Spinal cord (tissue), 10 donors: ENCODE measurements at places on chromosomes 4 and X. TPM values are rescaled to one million over a fixed set of nuclear protein-coding genes. Genes with fewer than 3 reads are reported as not detected.

Gene BRS3
- 0.51 TPM for polyA plus RNA-seq

Gene NCAPG
- polyA plus RNA-seq, result 15.4 TPM

Gene MGAT4D
- polyA plus RNA-seq, result not detected

Gene CENPE
- polyA plus RNA-seq, result 4.0 TPM

Gene GYPE
- polyA plus RNA-seq, result 2.7 TPM

Gene FAAH2
- 4.7 TPM for polyA plus RNA-seq

Gene CYLC1
- not detected for polyA plus RNA-seq

Gene RBMX
- 239 TPM for polyA plus RNA-seq

Gene CC2D2A
- polyA plus RNA-seq, result 34.7 TPM

Gene SPANXN4
- polyA plus RNA-seq, result not detected

Gene NUDT10
- 25.5 TPM for polyA plus RNA-seq

Gene TEX13C
- polyA plus RNA-seq, result 0.06 TPM

Gene BGN
- 136 TPM for polyA plus RNA-seq

Gene PABPC5
- polyA plus RNA-seq, result 7.1 TPM

DNA sequence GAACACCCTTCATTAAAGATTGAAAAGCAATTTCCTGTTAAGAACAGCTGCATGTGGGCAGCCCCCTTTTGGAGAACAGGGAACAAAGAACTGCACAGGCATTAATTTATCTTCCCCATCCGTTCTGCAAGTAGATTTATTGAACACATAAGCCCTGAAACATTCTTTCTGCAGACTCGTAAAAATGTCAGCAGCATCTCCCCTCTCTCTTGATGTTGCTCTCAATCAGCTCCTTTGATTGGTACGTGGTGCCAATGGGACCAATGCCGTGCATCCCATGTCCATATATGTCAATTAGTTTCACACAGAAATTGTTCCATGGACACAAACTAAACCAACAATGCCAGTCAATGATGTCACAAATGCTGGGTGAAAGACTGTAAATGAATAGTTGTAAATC, 228.5 kb upstream of the RASGEF1B start:
- no peak for DNase-seq
- H3K4me3 ChIP-seq, result no peak overlapping the region
- no peak overlapping the region for H3K27ac ChIP-seq
- H3K36me3 ChIP-seq, result no peaks in the 10 kb centered on the region
- no peaks in the 10 kb centered on the region for H3K27me3 ChIP-seq

GRCh38 chr4:11072463-11072862, 356.2 kb downstream of the HS3ST1 start:
- no peak overlapping the region for H3K27ac ChIP-seq
- no peak for DNase-seq

DNA sequence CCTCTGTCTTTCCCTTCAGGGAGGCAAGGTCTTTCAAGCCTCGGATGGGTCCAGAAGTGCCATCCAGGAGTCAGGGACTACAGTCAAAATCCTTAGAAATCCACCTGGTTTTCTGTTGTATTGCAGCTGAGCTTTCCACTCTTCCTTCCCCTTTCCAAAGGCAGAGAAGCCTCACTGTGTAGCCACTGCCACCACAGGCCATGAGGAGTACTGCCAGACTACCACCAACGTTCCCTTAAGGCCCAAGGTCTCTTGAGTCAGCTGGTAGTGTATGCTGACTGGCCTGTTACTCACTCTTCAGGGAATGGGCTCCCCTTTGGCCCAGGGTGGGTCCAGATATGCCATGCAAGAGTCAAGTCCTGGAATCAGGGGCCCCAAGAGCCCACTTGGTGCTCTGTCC, 1454.1 kb downstream of the PCDH19 start:
- no peak overlapping the region for H3K27ac ChIP-seq
- H3K36me3 ChIP-seq, result no peaks in the 10 kb centered on the region
- no peak overlapping the region for H3K4me3 ChIP-seq
- H3K4me1 ChIP-seq, result no peaks in the 10 kb centered on the region
- no peak for DNase-seq

DNA sequence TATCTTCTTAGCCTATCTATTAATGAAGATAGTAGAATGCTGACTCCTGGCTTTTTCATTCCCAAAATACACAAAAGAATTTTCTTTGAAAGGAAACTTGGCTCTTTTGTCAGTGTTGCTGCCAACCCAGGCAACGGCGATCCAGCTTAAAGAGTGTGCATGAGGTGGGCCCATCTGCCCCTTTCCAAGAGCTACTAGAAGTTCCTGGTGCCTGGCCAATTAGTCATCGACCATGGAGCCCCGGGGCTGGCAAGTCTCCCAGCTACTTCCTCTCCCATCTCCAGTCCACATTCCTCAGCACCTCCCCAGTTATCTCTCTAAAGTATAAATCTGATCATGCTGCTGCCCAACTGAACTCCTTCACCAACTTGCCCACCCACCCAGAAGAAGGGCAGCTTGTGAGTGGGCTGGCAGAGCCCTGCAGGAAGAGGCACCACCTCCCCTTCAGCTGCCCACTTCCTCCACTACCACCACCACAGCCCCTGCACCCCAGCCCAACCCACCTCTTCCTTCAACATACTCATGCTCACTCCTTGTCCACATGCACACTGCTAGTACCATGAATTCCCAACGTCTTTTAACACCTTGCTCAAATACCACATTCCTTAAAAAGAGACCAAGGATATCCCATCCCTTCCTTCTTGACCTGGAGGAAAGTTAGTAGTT, 158.2 kb upstream of the MAP3K15 start:
- H3K4me3 ChIP-seq, result no peak overlapping the region
- H3K36me3 ChIP-seq, result no peaks in the 10 kb centered on the region
- DNase-seq, result no peak

GRCh38 chr4:53016099-53016820, 154.1 kb downstream of the RASL11B start:
- H3K4me1 ChIP-seq, result no peaks in the 10 kb centered on the region
- no peak overlapping the region for H3K27ac ChIP-seq
- no peaks in the 10 kb centered on the region for H3K27me3 ChIP-seq
- DNase-seq, result no peak
- no peaks in the 10 kb centered on the region for H3K36me3 ChIP-seq
- no peak overlapping the region for H3K4me3 ChIP-seq

- no peak for DNase-seq
- no peaks in the 10 kb centered on the region for H3K4me1 ChIP-seq
- H3K27me3 ChIP-seq, result no peaks in the 10 kb centered on the region
- no peak overlapping the region for H3K27ac ChIP-seq
Measured at GRCh38 chrX:84224741-84225140, 36.7 kb upstream of the RPS6KA6 start.

- no peaks in the 10 kb centered on the region for H3K36me3 ChIP-seq
- no peak for DNase-seq
- H3K4me1 ChIP-seq, result no peaks in the 10 kb centered on the region
- no peaks in the 10 kb centered on the region for H3K27me3 ChIP-seq
- no peak overlapping the region for H3K4me3 ChIP-seq
Measured at GRCh38 chr4:86948276-86948675, 13.5 kb downstream of the AFF1 start.

- H3K36me3 ChIP-seq, result no peaks in the 10 kb centered on the region
- no peaks in the 10 kb centered on the region for H3K27me3 ChIP-seq
- H3K4me3 ChIP-seq, result no peak overlapping the region
- H3K27ac ChIP-seq, result peak overlapping the region; percentile 68
- peaks cover 12% of the 10 kb centered on the region for H3K4me1 ChIP-seq
Measured at GRCh38 chr4:184329659-184330400, 112.2 kb upstream of the ENPP6 start.

- H3K4me1 ChIP-seq, result no peaks in the 10 kb centered on the region
- no peaks in the 10 kb centered on the region for H3K27me3 ChIP-seq
- H3K36me3 ChIP-seq, result peaks cover 1% of the 10 kb centered on the region
- H3K27ac ChIP-seq, result no peak overlapping the region
- H3K4me3 ChIP-seq, result no peak overlapping the region
Measured at GRCh38 chr4:45482346-45482745, 641.5 kb downstream of the GABRG1 start.

GRCh38 chr4:143700046-143700415, 444 bp downstream of the FREM3 start:
- peaks cover 19% of the 10 kb centered on the region for H3K4me1 ChIP-seq
- peak overlapping the region; percentile 32 for H3K4me3 ChIP-seq
- peak; percentile 59 for DNase-seq

DNA sequence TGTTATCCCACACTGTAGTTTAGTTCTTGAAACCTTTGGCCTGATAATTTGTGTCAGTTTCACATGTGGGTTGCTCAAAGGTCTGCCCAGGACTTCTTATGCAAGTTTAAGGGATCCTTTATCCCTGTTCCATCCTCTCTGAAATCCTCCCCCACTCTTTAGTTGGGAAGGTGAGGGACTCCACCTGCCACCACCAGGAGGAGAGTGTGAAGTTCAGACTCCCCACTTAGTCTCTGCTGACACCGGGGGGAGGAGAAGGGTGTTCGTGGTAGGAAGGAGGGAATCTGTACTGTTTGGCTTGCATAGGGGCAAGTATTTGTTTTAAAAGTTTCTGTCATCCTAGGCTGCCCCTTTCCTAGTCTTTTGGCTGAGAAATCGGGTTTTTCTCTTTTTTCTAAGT, 211.8 kb downstream of the PPP4R3C start:
- no peaks in the 10 kb centered on the region for H3K4me1 ChIP-seq
- H3K4me3 ChIP-seq, result no peak overlapping the region
- H3K36me3 ChIP-seq, result no peaks in the 10 kb centered on the region
- H3K27me3 ChIP-seq, result peaks cover 3% of the 10 kb centered on the region
- H3K27ac ChIP-seq, result no peak overlapping the region
- DNase-seq, result no peak

GRCh38 chr4:21697583-21697982, 251.0 kb downstream of the KCNIP4 start:
- H3K27me3 ChIP-seq, result no peaks in the 10 kb centered on the region
- H3K4me1 ChIP-seq, result peaks cover 5% of the 10 kb centered on the region
- no peak overlapping the region for H3K27ac ChIP-seq

GRCh38 chr4:152525878-152526277, 10.0 kb downstream of the FBXW7 start:
- H3K27ac ChIP-seq, result no peak overlapping the region
- no peaks in the 10 kb centered on the region for H3K36me3 ChIP-seq
- no peaks in the 10 kb centered on the region for H3K27me3 ChIP-seq
- no peaks in the 10 kb centered on the region for H3K4me1 ChIP-seq
- no peak overlapping the region for H3K4me3 ChIP-seq

DNA sequence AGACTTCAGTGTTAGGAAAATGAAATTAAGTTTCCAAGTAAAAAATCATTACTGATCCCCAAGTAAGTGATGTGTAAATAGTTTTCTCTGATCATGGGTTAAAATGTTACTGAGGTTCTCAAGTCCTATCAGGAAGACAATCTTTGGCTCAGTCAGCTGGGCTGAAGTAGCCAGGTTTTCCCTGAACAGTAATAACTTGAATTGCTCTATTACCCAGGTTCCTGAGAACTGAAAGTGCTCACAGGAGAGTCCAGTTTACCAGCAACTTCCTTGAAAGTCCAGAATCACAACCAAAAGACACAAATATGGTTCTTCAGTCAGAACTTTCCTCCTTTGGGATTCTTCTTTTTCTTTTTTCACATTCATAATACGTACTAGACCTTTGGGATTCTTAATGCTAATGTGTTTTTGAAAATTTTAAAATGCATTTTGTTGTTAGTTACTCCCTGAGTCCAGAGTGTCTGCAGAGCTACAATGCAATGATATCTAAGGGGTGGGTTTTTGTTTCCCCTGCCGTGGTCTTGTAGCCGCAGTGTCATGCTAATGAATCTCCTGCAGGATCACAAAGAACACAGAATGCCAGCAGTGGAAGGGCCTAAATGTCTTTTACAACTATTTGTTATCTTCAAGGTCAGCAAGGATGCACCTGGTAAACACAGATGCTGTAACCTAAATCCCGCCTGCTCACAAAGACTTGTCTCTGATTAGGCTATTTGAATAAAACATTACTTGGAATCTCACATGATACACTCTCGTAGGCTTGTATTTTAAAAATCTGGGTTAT, 439.8 kb upstream of the NR3C2 start:
- H3K27me3 ChIP-seq, result no peaks in the 10 kb centered on the region
- H3K36me3 ChIP-seq, result no peaks in the 10 kb centered on the region
- no peak overlapping the region for H3K27ac ChIP-seq
- DNase-seq, result no peak
- no peaks in the 10 kb centered on the region for H3K4me1 ChIP-seq

DNA sequence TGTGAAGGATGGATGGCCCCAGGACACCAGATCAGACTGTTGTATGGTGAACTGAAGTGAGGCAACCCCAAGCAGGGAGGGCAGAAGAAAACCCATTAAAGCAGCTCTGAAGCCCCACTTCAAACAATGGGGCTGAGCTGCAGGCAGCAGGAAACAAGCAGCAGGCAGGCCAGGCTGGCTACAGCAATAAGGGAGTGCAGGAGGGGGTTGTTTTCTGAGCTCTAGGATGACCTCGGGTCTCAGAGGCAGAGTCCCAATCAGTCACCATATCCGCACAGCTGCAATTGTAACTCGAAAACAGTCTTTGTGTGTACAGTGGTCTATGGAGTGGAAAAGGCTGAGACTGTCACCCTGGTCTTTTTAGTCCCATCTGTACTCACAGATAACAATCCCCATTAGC, 90.4 kb downstream of the COL4A6 start:
- peaks cover 17% of the 10 kb centered on the region for H3K27me3 ChIP-seq
- H3K27ac ChIP-seq, result no peak overlapping the region
- no peak overlapping the region for H3K4me3 ChIP-seq
- no peaks in the 10 kb centered on the region for H3K4me1 ChIP-seq
- DNase-seq, result peak; percentile 27

- DNase-seq, result no peak
- no peak overlapping the region for H3K27ac ChIP-seq
- no peaks in the 10 kb centered on the region for H3K27me3 ChIP-seq
- H3K4me3 ChIP-seq, result no peak overlapping the region
- no peaks in the 10 kb centered on the region for H3K36me3 ChIP-seq
- H3K4me1 ChIP-seq, result no peaks in the 10 kb centered on the region
Measured at GRCh38 chr4:119725011-119725410, 96.4 kb upstream of the PDE5A start.

GRCh38 chrX:101803451-101803850, 128.4 kb downstream of the ZMAT1 start:
- no peaks in the 10 kb centered on the region for H3K36me3 ChIP-seq
- H3K27me3 ChIP-seq, result no peaks in the 10 kb centered on the region
- DNase-seq, result peak; percentile 6
- no peaks in the 10 kb centered on the region for H3K4me1 ChIP-seq
- no peak overlapping the region for H3K4me3 ChIP-seq

GRCh38 chrX:153065389-153065788, 6.9 kb upstream of the PNMA6A start:
- H3K27me3 ChIP-seq, result no peaks in the 10 kb centered on the region
- DNase-seq, result no peak
- no peak overlapping the region for H3K4me3 ChIP-seq
- H3K4me1 ChIP-seq, result no peaks in the 10 kb centered on the region

GRCh38 chr4:55980725-55981124, 32.0 kb downstream of the CEP135 start:
- no peak for DNase-seq
- no peak overlapping the region for H3K27ac ChIP-seq
- no peaks in the 10 kb centered on the region for H3K36me3 ChIP-seq
- H3K4me3 ChIP-seq, result no peak overlapping the region
- H3K27me3 ChIP-seq, result no peaks in the 10 kb centered on the region

DNA sequence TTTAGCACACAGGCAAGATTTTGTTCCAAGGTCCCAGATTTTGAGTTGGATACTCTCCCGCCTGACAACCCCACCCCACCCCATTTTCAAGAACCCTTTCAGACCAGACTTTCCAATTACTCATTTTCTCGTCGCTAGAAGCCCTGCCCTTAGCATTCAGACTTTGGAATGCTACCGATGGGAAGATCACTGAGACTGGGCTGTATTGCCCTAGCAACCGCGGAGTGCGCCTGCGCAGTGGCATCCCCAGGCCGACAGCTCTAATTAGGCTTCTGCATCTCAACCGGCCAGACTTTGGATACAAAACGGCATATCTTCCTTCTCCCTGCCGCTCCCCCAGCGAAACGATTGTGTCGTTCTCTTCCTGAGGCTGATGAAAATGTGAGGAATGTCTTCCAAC, 3.4 kb downstream of the MAGEE2 start:
- H3K27me3 ChIP-seq, result no peaks in the 10 kb centered on the region
- DNase-seq, result peak; percentile 40
- H3K27ac ChIP-seq, result no peak overlapping the region
- H3K4me1 ChIP-seq, result no peaks in the 10 kb centered on the region
- H3K4me3 ChIP-seq, result no peak overlapping the region
- H3K36me3 ChIP-seq, result no peaks in the 10 kb centered on the region
